ENCODE measurements at places on chromosomes 3 and 15.

GRCh38 chr3:37096288-37096687 lies 78.1 kb downstream of the LRRFIP2 start:
- DNase-seq, result peak; percentile 30

DNA sequence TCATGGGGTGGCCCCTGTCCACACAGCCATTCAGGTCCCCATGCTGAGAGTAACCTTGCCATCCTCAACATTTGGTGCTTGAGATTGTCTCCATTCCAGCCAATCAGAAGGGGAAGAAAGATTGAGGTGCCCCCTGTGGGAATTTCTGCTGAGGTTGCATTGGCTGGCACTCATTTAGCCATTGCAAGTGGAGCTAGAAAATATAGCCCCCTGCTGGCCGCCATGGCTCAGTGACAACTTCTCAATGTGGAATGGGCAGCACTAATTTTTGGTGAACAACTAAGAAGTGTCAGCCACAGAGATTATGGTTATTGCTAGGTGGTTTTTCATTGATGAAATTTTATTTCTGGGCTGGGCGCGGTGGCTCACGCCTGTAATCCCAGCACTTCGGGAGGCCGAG lies 22.0 kb downstream of the COL6A6 start:
- peak; percentile 40 for DNase-seq

DNA sequence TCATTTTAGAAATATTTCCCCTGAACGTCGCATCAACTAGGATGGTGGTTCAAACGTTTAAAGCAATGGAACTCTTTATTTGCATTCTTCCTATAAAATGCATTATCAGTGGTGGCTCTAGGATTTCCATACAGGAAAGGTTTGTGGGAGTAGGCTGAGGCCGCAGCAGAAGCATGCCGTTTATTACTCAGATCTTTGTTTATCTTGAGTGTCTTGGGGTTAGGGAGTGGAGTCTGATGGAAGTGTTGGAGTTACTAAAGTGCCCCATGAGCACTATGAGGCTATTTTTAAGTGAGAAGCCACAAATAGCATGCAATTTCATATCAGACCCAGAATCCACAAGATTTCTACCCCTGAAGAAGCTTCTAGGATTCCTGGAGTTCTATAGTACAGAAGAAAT lies 26.2 kb downstream of the ATOSA start:
- DNase-seq, result peak; percentile 76

DNA sequence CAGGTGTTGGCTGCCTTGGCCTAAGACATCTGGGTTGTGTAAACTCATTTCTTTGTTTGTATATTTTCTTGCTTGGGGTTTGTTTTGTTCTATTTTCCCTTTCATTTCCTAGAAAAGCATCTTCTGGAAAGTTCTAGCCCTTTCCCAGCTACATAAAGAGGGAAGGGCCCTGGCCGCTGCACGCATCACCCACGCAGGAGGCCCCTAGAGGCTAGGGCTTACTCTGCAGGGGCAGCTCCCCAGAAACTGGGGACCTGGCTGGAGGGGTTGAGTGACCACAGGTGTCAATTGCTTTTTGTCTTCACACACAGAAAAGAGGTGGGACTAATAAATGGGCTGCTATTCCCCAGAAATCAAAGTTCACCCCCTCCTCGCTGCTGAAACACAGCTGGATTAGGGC lies 52.6 kb downstream of the PDIA5 start:
- DNase-seq, result no peak

DNA sequence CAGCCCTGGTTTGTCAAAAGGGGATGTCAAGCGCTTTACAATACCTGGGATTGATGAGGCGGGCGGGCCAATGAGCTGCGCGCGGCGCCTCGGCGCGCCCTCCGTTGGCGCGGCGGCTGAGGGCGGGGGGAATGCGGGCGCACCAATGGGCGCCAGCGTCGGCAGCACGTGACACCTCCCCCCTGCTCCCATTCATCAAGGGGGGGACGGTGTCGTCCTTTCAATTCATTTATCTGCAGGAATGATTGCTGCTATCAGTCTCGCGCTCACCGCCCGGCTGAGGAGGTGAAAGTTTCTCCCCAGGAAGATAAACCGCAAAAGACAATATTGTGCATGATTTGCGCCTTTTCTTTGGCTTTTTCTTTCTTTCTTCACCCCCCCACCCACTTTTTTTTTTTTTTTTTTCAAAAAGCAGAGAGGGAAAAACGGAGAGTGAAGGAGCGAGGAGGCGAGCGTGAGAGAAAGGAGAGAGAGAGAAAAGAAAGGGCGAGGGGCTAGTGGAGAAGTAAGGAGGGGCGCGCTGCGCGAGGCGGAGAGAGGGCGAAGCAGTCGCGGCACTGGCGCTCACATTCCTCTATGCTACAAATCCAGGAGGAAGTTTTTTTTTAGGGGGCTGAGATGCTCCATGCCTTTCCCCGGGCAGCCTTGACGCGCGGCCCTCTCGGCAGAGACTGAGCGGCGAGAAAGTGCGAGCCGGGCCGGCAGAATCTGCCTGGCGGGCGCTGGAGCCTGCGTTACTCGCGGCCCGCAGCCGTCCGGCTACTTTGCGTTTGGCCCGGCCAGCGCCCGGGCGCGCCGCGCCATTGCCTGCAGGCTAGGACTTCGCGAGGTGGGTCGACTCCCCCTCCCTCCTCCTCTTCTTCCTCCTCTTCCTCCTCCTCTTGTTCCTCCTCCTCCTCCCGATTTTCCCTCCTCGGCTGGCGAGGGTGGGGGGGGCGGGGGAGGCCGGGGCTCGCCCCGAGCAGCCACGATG lies at the start of gene ZIC1:
Gene ZIC1 (plus strand): TSS at position 223 of the 973 bp plus-strand sequence. CDS start 748 bp downstream, at position 971.
- DNase-seq, result peak; percentile 71

DNA sequence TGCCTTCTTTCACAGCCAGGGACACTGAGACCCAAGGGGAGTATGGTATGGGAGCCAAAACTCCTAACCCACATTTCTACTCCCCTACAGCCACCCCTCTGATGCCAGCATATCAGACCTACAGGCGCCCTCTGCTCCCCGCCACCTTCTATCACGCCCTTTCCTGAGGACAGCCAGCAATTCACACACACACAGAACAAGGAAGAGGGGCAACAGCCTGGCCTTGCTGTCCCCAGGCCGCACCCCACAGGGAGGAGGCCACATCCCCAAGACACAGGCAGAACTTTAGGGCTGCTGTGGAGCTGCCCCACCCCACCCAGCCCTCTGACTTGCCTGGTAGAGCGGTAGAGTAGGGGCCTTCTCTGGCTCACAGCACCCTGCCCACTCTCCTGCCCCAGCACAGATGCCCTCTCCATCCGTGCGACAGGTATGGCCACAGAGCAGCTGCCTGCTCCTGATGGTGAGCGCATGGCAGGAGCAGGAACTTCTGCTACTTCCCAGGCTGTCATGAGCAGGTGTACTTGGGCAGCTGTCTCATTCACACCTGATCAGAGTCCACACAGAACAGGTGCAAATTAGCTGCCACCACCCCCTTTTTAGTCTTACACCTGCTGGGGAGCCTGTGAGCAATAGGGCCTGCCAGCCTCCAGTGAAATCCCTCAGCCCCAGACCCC lies 33.4 kb downstream of the CCDC33 start:
- DNase-seq, result no peak

Data from fibroblast of lung (primary cell).